Stimulated activated naive CD4-positive, alpha-beta T cell treated with Interleukin-2 at 50 U/mL for 16 hours (primary cell): ENCODE measurements at places on chromosomes 4 and X.

- no peak for DNase-seq
These were observed 201.9 kb upstream of the AGTR2 start for GRCh38 chrX:115968436-115969252.

- no peak for DNase-seq
These were observed 17.5 kb upstream of the CORIN start for GRCh38 chr4:47855350-47855749.

GRCh38 chrX:42933187-42933586 is 155.2 kb upstream of the PPP1R2C start:
- DNase-seq: no peak

DNA sequence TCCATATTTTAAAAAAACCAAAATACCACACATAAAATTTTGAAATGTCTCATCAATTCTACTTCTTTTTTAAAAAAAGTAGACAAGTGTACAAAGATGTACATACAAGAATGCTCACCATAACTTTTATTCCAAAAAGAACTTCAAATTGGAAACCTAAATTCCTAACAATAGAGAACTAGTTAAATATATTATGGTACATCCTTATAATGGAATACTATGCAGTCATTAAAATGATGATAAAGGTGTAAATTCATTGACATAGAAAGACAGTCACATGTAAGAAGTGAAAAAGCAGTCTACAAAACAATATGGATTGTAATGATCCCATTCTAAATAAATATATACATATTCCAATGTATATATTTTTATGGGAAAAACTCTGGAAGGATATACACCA is 31.0 kb downstream of the RPS6KA3 start:
- no peak for DNase-seq

- DNase-seq: no peak
These were observed 37.4 kb downstream of the MAML3 start for GRCh38 chr4:140116442-140117104.

DNA sequence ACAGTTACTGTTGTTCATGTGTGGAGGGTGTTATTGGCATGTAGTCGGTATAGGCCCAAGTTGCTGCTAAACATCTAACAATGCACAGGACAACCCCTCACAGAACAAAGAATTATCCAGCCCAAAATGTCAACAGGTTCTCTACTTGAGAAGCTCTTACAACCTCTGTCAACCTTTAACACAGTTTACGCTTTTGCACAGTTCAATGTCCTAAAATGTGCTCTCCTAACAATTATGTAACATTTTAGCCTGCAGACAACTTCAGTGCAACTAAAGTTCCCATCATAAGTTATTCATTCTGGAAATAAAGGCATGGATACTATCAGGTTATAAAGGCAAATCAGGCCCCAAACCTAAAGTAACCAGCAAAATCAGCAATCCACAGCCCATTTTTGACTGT is 66.2 kb downstream of the ASB9 start:
- DNase-seq: no peak

DNA sequence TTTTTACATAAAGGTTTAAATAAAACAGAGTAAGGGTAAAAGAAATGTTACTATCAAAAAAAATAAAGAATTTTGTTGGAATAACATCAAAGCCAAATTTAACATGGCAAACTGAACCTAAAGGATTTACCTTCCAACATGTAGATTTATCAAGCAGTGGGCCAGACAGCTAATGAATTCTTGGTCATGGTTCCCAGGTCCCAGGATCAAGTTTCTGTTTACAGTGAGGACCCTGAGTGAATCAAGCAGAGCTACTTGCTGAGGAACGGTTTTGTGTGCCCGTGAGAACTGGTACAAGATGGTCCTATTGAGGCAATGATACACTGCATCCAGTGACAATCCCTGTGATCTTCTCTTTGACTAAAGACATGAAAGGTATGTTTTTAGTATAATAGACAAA is 157.1 kb downstream of the CDS1 start:
- DNase-seq: no peak

DNA sequence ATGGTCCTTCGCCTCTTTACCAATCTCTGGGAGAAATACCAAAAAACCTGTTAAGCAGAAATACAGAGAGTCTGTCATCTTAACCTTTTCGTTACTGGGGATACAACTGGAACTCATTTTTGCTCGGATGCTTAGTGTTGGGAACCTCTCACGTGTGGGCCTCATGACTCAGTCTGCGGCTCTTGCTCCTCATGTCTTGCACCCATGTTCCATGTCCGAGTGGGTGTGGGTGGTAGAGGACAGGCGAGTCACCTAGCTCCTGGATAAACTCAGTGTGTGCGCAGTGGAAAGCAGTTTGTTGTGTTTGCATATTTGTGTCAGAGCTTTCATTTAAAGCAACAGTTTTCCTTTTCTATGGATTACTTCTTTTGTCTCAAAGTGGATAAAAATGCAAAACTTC is 70.6 kb downstream of the TNIP2 start:
- DNase-seq: no peak

- no peak for DNase-seq
These were observed 67.9 kb upstream of the SOX3 start for GRCh38 chrX:140572724-140573123.

GRCh38 chr4:7649741-7650531 is 215.2 kb upstream of the PSAPL1 start:
- DNase-seq: peak; percentile 39

- no peak for DNase-seq
These were observed 286.1 kb downstream of the CHIC1 start for GRCh38 chrX:73849073-73849472.

DNA sequence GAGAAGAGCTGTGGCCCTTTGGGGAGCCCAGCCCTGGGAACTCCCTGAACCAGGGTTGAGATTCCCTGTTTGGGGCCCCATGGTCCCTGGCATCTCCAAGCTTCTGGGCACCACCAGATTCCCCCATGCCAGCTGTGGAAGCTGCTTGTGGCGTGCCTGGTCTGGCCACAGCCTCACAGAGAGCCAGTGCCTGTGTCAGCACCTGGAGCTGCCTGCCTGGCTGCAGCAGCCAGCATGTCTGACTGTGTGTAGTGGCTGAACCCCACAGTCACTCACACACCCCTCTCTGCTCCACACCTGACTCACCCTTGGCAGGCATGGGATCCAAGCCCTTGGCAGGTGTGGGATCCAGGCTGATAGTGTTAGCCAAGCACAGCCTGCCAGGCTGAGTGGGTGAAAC is 97.2 kb upstream of the GALNTL6 start:
- DNase-seq: no peak

GRCh38 chr4:147782087-147782781 is 50.3 kb downstream of the ARHGAP10 start:
- DNase-seq: no peak

DNA sequence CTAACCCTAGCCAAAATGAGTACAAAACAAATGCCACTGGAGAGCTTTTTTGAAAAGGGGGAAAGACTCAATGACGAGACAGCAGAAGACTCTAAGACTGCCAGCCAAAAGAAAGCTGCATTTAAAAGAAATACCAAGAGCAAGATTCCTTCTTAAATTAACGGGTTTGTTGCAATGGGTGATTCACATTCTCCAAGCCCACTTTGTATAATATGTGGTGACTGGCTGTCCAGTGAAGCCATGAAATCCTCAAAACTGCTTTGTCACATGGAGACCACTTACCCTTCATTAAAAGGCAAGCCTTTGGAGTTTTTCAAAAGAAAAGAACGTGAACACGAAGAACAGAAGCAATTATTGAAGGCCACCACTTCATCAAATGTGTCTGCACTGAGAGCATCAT is 68.2 kb downstream of the MRPL1 start:
- DNase-seq: no peak

DNA sequence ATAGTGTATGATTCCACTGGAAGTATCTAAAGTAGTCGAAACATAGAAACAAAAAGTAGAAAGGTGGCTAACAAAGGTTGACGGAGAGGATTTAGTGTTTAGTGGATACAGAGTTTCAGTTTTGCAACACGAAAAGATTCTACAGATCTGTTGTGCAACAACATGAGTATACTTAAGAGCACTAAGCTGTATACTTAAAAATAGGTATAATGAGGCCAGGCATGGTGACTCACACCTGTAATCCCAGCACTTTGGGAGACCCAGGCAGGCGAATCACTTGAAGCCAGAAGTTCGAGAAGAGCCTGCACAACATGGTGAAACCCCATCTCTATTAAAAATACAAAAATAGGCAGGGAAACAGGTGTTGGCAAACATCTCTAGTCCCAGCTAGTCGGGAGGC is 7.9 kb upstream of the ATRX start:
- DNase-seq: no peak

DNA sequence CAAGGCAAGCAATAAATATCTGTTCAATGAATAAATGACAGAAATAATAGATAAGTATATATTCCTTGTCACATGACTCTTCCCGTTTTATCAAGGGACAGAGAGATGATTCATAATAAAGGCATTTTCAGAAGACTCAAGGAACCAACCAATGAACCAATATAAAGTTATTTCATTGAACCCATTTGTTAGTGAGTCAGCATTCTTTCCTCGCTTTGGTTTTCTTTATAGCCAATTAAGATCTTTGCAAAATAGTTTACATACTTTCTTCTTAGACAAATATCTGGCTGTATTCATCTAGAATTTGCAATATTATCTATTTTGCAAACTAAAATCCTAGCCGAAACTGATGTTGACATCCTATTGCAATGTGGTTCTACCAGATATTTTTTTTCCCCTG is 269.4 kb downstream of the IL15 start:
- no peak for DNase-seq

GRCh38 chr4:109553130-109553529 is 6.9 kb upstream of the MCUB start:
- no peak for DNase-seq

- no peak for DNase-seq
These were observed 547.5 kb upstream of the CT83 start for GRCh38 chrX:117010243-117010642.

- no peak for DNase-seq
These were observed 43.1 kb upstream of the MCF2 start for GRCh38 chrX:139751053-139751452.

GRCh38 chrX:53321230-53321942 is 40.0 kb upstream of the IQSEC2 start:
- no peak for DNase-seq

DNA sequence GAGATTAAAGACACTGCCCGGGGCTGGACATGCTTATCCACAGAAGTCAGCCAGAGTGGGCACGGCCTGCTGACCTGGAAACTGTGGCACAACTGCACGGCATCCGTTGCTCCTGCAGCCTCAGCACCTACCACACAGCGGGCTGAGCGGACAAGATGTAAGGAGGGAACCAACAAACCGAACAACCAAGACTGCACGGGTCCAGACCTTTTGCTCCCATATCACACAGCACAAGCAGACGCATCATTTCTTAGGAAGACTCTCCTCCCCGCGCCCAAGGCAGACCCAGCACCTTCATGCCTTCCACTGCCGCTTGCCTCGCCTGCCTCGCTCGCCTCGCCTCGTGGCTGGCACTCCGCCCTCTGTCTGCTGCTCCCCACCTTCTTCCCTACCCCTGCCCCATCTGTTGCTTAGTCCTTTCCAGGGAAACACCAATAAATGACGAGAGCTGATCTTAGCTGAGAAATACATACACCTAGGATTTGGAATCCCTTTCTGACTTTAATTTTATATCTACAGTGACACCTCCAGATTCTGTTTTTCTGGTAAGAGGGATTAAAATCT is 79.0 kb downstream of the AFAP1 start:
- no peak for DNase-seq

GRCh38 chr4:152512483-152512882 is 23.4 kb downstream of the FBXW7 start:
- DNase-seq: no peak

GRCh38 chr4:138035781-138036258 is 206.3 kb downstream of the SLC7A11 start:
- no peak for DNase-seq

DNA sequence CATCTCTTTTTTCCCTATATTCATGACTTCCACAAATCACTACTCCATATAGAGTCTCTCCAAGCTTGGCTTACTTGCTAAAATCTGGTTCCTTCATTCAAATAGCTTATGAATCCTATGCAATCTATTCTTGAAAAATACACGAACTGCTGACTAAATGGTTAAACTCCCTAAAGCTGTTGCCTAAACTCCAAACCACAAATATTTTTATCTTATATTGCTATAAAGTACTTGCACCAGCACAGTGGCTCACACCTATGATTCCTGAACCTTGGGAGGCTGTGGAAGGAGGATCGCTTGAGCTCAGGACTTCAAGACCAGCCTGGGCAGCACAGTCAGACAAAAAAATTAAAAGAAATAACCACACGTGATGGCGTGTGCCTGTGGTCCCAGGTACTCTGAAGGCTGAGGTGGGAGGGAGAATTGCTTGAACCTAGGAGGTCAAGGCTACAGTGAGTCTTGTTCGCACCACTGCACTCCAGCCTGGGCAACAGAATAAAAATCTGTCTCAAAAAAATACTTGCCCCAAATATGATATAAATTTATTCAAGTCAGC is 2.2 kb downstream of the FBXO8 start:
- no peak for DNase-seq

DNA sequence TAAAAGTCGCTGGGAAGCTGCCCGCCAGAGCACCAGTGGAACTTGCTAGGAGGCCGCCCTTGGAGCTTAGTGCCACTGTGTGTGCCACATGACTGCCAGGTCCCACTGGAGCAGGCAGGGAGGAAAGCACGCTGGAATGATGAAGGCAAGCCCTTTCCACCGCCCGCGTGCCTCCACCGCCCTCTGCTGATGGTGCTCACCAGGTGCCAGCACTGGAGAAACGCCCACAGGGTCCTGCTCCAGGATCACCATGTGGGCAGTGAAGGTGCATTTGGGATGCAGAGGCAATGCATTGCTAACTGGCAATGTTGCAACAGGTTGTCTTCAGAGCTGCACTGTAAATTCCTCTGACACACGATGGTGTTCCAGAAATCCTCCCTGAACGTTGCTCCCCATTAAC is 76.3 kb downstream of the SHROOM2 start:
- DNase-seq: no peak

DNA sequence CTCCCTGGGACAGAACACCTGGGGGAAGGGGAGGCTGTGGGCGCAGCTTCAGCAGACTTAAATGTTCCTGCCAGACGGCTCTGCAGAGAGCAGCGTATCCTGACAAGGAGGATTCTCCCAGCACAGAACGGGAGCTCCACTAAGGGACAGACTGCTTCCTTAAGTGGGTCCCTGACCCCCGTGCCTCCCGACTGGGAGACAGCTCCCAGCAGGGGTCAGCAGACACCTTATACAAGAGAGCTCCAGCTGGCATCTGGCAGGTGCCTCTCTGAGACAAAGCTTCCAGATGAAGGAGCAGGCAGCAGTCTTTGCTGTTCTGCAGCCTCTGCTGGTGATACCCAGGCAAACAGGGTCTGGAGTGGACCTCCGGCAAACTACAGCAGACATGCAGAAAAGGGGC is 44.5 kb upstream of the FAAH2 start:
- no peak for DNase-seq

GRCh38 chr4:57492251-57492878 is 382.2 kb upstream of the IGFBP7 start:
- no peak for DNase-seq

GRCh38 chr4:158722291-158722916 is 792 bp downstream of the PPID start:
- no peak for DNase-seq

GRCh38 chr4:4395849-4396627 is 9.1 kb downstream of the NSG1 start:
- DNase-seq: no peak
